ENCODE measurements at places on chromosomes 12 and 14. TPM values are rescaled to one million over a fixed set of nuclear protein-coding genes. Genes with fewer than 3 reads are reported as not detected.

The SLC6A13 gene
- 6.1 TPM for total RNA-seq

The PMEL gene
- 0.75 TPM for total RNA-seq

The TOMM20L gene
- not detected for total RNA-seq

The TAS2R42 gene
- not detected for total RNA-seq

The SLC17A8 gene
- not detected for total RNA-seq

The TTC5 gene
- 11.1 TPM for total RNA-seq

The SYCP3 gene
- total RNA-seq, result not detected

The TESPA1 gene
- 0.65 TPM for total RNA-seq

The ANKRD9 gene
- 137 TPM for total RNA-seq

The TAS2R9 gene
- not detected for total RNA-seq

Measured in cardiac septum (tissue), 1 donor.